Fibroblast of skin of back (primary cell): ENCODE measurements at places on chromosomes 13 and 19.

- no peak for DNase-seq
Measured at GRCh38 chr19:43773725-43774102, 7.1 kb downstream of the KCNN4 start.

DNA sequence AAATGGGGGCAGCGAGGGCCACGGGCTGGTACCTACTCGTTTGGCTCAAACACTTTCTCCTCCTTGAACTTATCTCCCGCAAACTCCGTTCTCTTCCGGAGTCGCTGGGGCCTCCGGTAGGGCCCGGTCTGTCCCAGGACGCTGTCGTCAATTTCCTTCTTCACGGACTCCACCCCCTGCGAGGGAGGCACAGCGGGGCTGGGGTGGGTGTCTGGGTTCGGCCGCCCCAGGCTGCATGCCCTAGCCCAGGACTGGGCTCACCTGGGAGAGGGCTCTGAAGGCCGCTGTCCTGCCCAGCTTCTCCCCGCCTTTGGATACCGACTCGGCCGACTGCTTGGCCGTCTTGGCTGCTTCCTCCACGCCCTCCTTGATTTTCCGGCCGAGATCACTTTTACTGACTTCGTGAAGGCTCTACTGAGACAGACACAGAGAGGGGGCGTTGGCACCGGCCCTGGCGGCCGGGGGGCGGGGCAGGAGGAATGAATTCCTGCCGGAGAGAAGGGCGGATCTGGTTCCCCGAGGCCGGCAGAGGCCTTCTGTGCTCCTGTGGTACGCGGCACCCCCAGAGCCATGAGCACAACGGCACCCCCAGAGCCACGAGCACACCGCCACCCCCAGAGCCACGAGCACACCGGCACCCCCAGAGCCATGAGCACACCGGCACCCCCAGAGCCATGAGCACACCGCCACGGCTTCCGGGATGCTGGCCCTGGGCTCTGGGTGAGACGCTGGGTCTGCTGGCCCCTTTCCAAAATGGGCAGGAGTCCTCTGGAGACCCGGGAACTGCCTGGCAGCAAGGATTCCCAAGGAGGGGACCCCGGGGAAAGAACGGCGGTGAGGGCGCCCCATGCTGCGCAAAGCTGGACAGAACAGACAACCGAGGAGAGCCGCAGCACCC lies 8.1 kb upstream of the CTXN1 start:
- no peak for DNase-seq

DNA sequence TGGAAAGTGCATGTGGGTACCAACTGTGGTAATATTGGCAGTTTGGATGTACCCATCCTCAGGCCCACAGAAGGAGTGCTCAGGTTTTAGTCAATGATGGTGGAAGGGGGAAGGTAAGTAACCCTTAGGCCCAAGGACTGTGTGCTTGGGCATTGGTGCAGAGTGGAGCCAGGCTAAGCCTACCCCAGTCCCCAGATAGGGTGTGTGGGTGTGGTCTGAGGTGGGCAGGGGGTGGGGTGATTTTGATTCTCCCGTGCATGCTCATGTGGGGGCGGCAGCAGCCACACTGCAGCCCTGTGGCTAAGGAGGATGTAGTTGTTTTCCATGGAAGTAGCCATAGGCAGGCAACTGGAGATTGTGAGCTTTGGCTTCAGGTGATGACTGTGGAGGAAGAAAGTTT lies 2197.3 kb downstream of the PCDH9 start:
- DNase-seq, result no peak

GRCh38 chr19:43445426-43445825 lies 20.0 kb downstream of the LYPD3 start:
- DNase-seq, result no peak

- DNase-seq, result peak; percentile 99
Measured at GRCh38 chr13:51643105-51643881, 59.0 kb downstream of the WDFY2 start.

DNA sequence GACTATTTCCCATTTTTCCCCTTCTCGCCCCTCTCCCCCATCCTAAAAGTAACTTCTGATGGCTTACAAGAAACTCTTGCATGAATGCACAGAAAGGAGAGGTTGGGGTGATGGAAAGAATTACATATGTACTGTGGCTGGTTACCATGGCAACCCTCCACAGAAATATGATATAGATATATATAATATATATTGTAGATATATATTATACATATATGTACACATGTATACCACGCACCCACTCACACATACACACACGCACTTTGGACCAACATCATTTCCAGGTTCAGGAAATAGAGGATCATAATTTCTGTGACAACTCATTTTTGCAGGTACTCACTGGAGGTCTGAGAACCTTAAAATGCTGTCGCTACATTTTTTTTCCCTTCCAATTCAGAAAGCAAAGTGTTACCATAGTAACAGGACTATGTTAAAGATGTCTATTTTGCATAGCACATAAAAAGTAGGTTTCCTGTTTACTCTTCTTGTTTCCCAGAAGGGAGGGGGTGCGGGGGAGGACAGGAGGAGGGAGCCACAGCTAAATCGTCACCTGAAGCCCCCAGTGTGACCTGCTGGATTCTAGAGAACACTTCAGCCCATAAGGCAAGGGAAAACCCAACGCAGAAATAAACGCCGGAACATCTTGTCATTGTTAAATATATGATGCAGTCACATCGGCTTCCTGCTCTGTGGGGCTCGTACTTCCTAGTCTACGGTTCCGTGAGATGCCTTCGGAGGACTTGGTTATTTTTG lies 44.7 kb downstream of the EFNB2 start:
- no peak for DNase-seq

GRCh38 chr13:41674246-41674645 lies 216.9 kb downstream of the RGCC start:
- DNase-seq, result no peak

- peak; percentile 59 for DNase-seq
Measured at GRCh38 chr13:29707876-29708543, 112.5 kb upstream of the SLC7A1 start.

- peak; percentile 83 for DNase-seq
Measured at GRCh38 chr13:105918842-105919741, 616.4 kb downstream of the EFNB2 start.

GRCh38 chr13:98386637-98387036 lies 190.3 kb downstream of the STK24 start:
- no peak for DNase-seq

- DNase-seq, result no peak
Measured at GRCh38 chr19:17487284-17488121, 17.2 kb downstream of the SLC27A1 start.

GRCh38 chr19:54230031-54230430 lies 7.2 kb upstream of the LILRB3 start:
- no peak for DNase-seq

DNA sequence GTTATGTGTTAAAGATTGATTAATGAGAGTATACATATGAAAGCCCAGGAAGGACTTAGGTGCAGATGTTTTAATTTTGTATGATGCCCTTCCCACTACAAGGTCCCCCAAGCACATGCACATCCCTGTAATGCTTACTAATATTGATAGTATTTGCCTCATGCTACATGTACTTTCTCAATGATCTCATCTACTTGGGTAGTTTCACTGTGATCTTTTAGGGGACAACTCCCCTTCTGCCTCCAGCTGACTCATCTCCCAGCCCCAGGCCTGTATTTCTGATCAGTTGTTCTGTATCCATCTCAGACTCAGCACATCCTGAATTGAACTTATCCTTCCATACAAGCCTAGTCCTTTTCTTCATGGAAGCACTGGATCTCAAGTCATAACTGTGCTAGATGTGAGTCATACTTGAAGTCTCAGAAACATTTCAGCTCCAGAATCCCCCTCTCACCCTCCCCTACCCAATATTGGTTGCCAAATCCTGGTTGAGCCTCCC lies 49.4 kb upstream of the INTS6 start:
- DNase-seq, result peak; percentile 73

DNA sequence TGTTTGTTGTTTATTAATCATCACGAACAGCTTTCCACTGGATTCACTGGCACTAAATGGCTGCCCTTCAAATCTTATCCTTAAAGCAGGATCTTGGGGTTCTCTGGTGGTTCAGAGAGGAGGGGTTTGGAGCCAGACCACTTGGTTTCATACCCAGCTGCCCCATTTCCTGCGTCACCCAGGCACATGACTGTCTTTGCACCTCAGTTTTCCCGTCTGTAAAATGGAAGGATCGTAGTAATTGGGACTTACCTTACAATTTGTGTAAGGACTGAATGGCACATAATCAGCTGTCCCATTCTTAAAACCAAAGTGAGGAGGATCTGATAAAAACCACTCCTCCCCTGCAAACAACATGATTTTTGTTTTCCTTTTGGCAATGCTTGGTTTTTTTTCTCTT lies 318.3 kb downstream of the ZNF536 start:
- no peak for DNase-seq
